ENCODE measurements at places on chromosomes 2 and 18. TPM values are rescaled to one million over a fixed set of nuclear protein-coding genes. Genes with fewer than 3 reads are reported as not detected.

GRCh38 chr2:30412047-30412683 lies 34.9 kb upstream of the LCLAT1 start:
- DNase-seq, result peak; percentile 85

GRCh38 chr2:235596272-235596671 lies 102.4 kb downstream of the AGAP1 start:
- no peak for DNase-seq

- no peak for DNase-seq
Observed at GRCh38 chr2:132741754-132742153, 71.7 kb upstream of the LYPD1 start.

ASXL3 gene
- total RNA-seq, result 6.1 TPM

POTEI gene
- not detected for total RNA-seq

Data from cardiac septum (tissue), 1 donor.